ENCODE measurements at places on chromosomes 2 and 18.

- DNase-seq, result peak; percentile 61
Measured at GRCh38 chr2:60140185-60140584, 413.3 kb downstream of the BCL11A start.

DNA sequence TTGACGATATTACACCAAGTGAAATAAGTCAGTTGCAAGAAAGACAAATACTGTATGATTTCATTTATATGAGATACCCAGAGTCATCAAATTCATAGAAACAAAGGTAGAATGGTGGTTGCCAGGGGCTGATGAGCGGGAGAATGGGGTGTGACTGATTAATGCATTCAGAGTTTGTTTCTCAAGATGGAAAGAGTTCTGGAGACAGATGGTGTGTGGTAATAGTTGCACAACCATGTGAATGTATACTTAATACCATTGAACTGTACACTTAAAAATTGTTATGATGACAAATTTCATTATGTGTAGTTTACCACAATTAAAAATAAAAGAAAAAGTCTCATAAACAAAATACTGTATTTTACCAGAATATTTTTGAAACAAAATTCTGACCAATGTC lies 117.3 kb downstream of the PIGN start:
- DNase-seq, result peak; percentile 21

GRCh38 chr2:128488434-128488833 lies 169.8 kb upstream of the HS6ST1 start:
- DNase-seq, result peak; percentile 36

DNA sequence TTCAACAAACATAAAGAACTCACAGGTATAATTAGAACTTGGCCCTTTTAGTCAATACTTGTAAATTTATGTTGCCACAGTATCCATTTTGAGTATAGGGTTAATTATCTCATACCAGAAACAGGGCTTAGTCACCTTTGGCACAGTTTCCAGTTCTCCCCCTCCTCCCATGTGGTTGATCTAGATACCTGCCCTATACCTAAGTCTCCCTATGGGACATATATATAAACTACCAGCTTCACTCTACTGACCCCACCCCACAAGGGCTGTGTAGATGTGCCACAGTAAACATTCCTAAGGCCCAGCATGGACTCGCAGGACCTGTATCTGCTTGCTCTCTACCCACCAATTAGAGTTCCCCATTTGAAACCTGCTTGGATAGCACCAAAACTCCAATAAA lies 371.7 kb upstream of the RND3 start:
- DNase-seq, result no peak

GRCh38 chr2:20620696-20621365 lies 30.1 kb downstream of the HS1BP3 start:
- no peak for DNase-seq

DNA sequence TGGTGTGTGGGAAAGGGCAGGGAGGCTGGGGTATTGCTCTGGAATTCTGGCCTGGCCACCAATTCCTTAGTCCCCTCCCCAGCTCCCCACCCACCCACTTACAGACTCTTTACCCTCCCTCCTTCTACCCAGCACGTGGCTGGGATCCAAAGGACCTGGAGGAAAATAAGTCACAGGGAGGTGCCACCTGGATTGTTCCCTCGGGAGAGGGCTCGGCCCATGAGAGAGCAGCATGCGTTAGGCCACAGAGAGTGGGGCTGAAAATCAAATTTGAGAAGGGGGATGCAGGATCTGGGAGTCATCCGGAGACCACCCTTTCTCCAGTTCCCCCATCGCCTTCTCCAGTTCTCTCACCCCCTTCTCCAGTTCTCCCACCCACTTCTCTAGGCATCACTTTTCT lies 3.0 kb downstream of the ASPRV1 start:
- no peak for DNase-seq

DNA sequence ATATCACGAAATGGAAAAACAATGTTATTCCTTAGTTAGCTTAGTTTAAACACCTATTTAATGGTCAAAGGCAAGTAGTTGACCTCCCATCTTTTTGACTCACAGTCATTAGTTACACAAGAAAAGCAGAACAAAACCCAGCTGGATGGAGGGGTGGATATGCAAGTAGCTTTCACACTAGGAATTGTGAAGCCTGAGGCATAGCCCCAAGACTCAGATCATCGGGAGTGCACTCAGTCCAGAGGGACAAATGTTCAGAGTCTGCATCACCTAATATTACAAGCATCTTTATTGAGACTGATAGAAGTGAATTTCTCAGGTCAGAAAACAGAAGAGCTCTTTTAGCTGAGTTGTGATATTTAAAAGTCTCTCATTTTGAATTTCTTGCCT lies 15.5 kb upstream of the CPS1 start:
- no peak for DNase-seq

DNA sequence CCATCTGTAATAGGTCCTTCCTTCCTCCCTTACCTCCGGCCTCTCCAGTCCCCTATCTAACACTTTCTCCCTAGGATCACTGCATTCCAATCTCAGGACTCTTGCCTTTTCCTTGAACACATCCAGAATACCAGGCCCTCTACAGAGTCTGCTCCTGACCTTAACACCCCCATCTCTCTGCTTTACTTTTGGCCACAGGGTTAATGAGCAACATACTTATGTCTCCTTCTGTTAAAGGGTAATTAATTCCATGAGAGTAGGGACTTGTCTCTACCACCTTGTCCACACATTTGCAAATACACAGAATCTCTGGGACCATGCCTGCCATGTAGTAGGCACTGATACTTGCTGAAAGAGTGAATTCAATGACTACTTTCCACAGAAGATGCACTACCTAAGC lies 94.9 kb downstream of the COBLL1 start:
- no peak for DNase-seq

GRCh38 chr2:140242889-140243288 lies 1462.7 kb upstream of the NXPH2 start:
- DNase-seq, result no peak

- DNase-seq, result no peak
Measured at GRCh38 chr18:61286867-61287266, 46.4 kb upstream of the CDH20 start.

All from fibroblast of skin of right quadriceps (primary cell).